ENCODE measurements at places on chromosomes 6 and 20.

GRCh38 chr6:154502553-154502952 is 7.9 kb downstream of the CNKSR3 start:
- DNase-seq: no peak

DNA sequence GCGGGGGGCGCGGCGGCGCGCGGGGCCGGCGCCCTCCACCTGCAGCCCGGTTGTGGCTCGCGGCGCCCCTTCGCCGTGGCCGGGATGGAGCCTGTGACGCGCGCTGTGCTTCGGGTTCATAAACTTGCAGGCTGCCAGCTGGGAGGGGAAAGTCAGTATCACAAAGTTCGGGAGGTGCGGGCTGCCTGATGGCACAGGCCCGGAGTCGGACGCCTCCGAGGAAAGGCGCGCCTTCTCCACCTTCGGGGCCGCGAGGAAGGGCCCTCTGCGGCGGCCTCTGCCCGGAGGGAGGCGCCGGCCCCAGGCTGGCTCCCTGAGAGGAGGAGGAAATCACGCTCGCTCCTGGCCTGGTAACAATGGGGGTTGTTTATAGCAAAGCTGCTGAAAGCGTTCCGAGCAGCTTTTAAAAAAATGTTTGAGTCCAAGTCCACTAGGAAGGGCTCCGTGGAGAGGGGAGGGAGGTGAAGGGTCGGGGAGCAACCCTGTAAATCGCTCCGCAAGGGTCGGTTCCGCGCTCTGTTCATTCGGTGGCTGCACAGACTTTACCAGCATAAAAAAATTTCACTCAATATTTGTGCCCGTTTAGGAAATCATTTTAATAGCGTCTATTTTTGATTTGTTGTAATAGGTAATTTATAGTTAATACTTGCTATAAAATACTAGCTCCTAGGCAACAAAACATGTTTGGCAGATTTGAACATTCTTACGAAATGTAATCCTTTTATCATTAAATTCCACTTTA is 1.0 kb downstream of the AFDN start:
- peak; percentile 32 for DNase-seq

DNA sequence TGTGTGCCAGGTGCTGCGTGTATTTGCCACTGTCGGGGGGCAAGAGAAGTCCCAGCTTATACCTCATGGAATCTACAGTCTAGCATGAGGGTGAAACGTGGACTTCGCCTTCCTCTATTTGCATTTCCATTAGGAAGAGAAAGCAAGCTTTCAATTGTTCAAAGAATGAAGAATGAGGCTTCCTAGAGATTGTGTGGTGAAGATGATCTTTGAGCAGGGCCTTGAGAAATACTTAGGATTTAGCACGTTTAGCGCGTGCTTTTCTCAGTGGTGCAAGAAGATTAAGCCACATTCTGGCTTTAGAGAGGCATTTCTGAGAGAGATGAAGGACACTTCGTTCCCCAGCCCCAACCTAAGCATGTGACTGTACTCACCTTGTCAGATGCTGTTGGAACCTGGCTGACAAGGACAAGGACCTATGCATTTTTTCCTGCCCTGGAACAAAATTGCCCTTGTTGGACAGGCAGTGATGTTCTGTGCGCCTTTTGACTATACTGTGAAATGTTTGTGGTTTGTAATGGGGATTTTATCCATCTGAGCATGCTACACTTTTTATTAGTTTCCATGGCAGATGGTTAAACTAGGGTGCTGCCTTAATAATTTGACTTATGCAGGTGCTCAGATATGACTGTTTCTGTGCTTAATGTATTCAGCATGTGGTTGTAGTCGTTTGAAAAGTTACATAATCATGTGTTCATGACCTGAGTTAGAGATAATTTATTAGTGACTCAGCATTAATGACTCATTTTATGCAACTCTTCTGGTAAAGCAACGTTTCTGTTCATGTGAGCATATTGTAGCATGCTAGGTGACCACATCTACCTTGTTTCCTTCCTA is 10.7 kb downstream of the TULP4 start:
- DNase-seq: no peak

DNA sequence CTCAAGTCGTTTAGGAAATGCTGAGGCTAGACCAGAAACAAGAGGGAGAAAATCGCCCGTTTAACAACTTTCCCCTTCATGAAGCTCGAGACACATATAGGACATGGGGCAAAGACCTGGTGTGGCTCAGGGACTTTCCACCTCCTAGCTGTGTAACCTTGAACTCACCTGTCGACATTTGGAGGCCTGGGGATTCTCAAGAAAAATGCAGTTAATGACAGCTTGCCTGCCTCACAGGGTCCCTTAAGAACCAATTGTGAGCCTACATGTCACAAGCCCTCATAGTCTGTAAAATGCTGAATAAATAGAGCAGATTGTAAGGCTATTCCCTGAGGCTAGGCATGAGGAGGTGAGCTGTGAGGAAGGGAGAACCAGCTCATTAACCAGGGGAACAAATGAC is 35.1 kb downstream of the MGME1 start:
- no peak for DNase-seq

DNA sequence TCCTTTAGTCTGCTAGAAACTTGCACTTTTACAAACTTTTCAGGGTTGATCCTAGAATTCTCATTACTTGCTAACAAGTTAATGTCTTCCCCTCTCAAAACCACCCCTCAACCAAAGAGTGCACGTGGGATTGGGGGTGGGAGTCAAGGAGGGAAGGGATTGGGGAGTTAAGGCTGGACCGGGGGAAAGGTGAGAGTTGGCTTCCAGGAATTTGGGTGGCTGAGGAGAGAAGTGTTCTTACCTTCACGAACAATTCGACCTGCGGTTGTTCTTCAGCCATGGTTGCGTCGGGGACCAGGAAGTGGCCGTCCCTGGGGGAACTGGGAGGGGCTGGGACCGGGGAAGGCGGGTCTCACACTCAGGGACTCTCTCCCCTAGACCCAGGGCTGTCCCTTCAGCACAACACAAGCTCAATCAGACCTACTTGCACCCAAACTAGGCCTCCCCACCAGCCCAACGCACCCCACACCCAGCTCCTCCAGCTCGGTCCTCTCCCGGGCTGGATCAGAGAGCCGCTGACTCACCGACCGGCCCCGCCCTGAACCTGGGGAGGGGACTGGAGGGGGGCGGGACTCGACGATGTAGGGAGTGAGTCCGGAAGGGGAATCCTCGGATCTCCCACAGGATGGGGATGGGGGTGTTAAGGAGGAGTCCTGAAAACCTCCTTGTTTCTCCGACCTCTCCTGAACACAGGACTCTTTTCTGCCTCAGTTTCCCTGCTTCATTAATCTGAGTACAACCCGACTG is at the start of gene CLIC1:
TSS of gene CLIC1 (minus strand) at position 510 of the 747 bp plus-strand sequence. CDS start at position 280, 230 bp downstream.
- DNase-seq: peak; percentile 83

GRCh38 chr6:105791583-105792318 is 294.4 kb upstream of the PRDM1 start:
- no peak for DNase-seq

GRCh38 chr6:49326347-49326746 is 136.7 kb downstream of the MMUT start:
- no peak for DNase-seq

GRCh38 chr20:62569615-62570014 is 72.7 kb upstream of the SLCO4A1 start:
- no peak for DNase-seq

- DNase-seq: no peak
Measured at GRCh38 chr6:157266274-157267101, 56.8 kb downstream of the TMEM242 start.

GRCh38 chr20:46134716-46135115 is 16.6 kb downstream of the CD40 start:
- DNase-seq: no peak

DNA sequence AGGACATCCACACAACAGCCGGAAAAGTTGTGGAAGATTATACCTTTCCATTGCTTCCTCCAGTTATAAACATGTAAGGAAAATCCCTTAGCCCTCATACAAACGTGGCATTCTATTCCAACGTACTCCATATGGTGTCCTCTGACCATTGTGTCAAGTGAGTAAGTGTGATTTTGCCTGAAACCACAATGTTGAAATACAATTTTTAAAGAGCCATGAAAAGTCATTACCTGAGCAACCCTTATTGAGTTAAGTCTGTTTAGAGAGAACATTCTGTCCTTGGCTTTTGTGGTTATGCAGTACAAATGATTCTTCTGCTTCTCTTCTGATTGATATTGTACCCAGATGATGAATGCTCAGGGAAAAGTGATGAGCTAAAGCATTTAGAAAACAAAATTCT is 530.1 kb downstream of the HAO1 start:
- DNase-seq: no peak
